ENCODE measurements at places on chromosomes 6 and 20.

DNA sequence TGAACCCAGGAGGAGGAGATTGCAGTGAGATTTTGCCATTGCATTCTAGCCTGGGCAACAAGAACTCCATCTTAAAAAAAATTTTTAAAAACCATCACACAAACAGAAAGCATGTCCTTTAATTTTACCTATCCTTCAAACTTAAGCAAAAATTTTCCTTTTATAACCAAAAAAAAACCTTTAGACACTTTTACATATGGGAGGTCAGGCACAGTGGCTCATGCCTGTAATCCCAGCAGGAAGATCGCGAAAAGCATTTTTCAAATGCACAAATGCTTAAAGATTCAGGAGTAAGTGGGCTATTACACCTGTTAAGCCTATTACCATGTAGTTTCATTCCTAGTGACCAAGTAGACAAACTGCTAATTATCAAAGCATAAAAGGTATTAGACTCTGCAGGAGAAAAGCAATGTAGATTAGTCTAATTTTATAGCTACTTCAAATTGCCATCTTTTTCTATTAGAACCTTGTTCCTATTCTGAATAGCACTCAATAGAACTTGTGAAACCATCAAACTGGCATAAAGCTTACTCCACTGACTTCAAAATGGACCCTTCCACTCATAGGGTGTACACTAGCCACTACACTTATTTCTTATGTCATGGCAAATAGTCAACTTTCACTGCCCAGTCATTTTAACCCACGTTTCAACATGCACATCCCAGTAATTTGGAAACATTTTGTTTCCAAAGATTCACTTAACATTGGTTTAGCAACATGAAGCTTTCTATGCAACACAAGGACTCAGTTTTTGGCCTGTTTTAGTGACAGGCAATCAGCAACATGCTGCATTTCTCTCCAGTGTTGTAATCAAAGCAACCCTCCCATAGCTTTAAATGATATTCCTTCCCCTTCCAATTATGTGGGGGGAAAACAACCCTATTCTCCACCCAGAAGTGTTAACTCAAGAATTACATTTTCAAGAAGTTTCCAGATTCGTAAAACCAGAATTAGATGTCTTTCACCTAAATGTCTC is 4.0 kb downstream of the EEF1A1 start:
- no peak for DNase-seq

DNA sequence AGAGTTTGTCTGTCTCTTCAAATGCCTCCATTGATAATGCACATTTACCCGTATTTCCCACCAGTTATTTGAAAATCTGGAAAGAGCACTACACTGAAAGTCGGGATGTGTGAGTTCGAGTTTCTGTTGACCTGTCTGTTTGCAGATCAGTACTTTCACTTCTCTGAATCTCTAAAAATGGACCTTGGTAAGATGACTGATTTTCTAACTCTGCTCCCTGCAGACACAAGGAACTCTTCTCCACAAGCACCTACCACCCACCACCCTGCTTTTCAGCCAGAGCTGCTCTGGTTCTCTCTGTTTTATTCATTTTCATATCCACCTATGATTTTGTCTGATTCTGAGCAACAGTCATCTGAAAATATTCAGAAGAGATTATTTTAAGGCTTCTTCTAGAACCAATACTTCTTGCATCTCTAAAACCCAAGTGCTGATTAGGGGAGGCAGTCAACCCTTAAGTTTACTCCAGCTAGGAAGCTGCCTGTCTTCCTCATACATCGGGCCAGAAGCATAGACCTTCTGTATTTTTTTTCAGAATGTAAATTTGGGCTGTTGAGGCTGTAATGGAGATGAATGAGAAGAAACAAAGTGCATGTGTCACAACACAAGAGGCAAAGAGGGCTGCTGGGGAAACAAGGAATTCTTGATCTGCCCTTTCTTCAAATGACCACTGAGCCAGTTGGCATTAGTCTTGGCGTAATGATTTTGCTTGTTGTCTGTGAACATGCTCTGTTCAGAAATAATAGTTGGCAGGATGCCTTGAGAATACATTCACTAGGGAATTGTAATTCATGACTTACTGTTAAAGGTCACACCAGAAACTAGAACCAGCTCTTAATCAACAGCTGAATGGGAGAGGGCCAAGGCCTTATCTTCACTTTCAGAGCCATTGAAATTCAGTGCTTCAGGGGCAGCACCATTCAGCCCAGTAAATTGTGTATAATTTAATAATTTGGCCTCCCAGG is 85.4 kb upstream of the MYLIP start:
- DNase-seq: peak; percentile 5

DNA sequence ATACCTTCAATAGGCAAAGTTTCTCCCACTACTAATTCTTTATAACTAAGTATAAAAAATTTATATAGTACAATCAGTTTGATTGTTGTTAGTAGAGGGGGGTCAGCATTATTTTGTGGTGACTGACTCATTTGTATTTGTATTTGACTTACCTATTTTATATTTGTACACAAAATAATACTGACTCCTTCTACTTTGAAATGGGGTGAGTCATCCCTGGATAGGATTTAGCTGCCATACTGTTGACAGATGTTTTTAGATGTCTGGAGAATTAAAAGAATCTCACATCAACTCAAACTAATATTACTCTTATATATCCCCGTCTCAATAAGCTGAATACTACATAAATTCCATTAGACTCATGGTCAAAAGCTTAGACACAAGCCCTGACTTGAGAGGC is 114.9 kb downstream of the FRK start:
- DNase-seq: no peak

GRCh38 chr20:39210341-39211036 is 248.3 kb downstream of the DHX35 start:
- DNase-seq: no peak

DNA sequence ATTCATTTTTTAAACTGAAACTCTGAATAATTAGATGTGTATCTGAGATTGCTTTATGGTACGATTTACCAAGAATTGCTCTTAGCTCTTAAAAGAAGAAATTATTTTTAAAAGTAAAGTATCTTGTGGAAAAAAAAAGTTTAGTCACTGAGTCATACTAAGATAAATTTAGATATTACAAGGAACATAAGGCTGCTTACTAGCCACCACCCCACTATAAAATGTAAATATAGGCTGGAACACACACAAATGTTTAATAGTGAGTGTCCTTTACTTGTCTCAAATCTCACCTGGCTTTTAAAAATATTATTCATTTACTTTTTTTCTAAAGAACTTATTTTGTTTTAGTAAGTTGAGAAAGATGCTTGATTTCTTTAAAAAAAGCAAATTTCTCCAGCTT is 17.6 kb downstream of the RFX6 start:
- DNase-seq: no peak

- no peak for DNase-seq
Observed at GRCh38 chr6:43750622-43751021, 19.4 kb upstream of the VEGFA start.

GRCh38 chr6:37005061-37005810 is at the start of gene FGD2:
Gene FGD2 (plus strand): TSS chr6:37005655. CDS start chr6:37005818, 163 bp downstream.
- no peak for DNase-seq

- no peak for DNase-seq
Observed at GRCh38 chr6:119204719-119205118, 126.3 kb upstream of the FAM184A start.
